Stimulated activated CD8-positive, alpha-beta memory T cell treated with anti-CD3 and anti-CD28 coated beads, Interleukin-2, amount 100 ng/mL, for 1 hour (primary cell): ENCODE measurements at places on chromosomes 1 and 21.

DNA sequence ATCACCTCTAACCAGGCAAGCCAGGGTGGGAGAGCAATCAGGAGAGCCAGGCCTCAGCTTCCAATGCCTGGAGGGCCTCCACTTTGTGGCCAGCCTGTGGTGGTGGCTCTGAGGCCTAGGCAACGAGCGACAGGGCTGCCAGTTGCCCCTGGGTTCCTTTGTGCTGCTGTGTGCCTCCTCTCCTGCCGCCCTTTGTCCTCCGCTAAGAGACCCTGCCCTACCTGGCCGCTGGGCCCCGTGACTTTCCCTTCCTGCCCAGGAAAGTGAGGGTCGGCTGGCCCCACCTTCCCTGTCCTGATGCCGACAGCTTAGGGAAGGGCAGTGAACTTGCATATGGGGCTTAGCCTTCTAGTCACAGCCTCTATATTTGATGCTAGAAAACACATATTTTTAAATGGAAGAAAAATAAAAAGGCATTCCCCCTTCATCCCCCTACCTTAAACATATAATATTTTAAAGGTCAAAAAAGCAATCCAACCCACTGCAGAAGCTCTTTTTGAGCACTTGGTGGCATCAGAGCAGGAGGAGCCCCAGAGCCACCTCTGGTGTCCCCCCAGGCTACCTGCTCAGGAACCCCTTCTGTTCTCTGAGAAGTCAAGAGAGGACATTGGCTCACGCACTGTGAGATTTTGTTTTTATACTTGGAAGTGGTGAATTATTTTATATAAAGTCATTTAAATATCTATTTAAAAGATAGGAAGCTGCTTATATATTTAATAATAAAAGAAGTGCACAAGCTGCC lies 19.8 kb downstream of the CSF1 start:
- DNase-seq, result no peak

DNA sequence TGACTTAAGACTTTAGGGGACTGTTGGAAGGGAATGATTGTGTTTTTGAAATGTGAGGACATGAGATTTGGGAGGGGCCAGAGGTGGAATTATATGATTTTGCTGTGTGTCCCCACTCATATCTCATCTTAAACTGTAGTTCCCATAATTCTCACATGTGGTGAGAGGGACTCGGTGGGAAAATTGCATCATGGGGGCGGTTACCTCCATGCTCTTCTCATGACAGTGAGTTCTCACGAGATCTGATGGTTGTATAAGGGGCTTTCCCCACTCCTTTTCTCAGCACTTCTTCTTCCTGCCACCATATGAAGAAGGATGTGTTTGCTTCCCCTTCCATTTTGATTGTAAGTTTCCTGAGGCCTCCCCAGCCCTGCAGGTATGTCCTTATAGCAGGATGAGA lies 35.0 kb upstream of the SCAF4 start:
- no peak for DNase-seq

GRCh38 chr1:14498839-14499238 lies 99.6 kb upstream of the KAZN start:
- DNase-seq, result no peak

DNA sequence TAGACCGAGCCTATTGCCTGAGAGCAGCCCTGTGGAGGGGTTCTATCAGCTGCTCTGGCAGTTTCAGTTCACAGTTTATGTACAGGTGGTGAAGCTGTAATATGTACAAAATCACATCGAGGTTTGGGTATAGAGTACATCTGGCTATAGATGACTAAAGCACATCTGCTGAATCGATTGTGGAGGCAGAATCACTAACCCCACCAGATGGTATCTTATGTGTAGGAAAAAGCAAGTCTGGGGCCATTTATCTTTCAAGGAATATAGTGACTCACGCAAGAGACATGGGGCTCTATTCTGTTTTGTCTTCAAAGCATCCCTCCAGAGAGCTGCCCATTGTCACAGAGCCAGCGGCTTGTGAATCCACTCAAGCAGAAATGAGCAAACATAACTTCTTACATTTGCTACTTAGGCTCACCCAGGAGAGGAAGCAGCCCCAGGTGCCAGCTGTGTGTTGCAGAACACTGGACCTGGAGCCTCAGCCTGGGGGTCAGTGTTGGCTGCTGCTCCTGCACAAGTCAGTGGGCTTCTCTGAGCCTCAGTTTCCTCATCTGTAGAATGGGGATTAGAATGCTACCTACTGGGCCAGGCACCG lies 21.3 kb downstream of the MIIP start:
- no peak for DNase-seq
